ENCODE measurements at places on chromosomes 12 and 14.

- DNase-seq: no peak
These were observed 2.0 kb downstream of the MAP4K5 start for GRCh38 chr14:50530358-50530757.

GRCh38 chr12:56258820-56259183 is 618 bp upstream of the ANKRD52 start:
- DNase-seq: no peak

- DNase-seq: no peak
These were observed 148.9 kb upstream of the SLCO1C1 start for GRCh38 chr12:20546267-20546666.

- DNase-seq: no peak
These were observed 41.9 kb upstream of the INF2 start for GRCh38 chr14:104647467-104648043.
